CD14-positive monocyte (primary cell): ENCODE measurements at places on chromosomes 3 and 15.

DNA sequence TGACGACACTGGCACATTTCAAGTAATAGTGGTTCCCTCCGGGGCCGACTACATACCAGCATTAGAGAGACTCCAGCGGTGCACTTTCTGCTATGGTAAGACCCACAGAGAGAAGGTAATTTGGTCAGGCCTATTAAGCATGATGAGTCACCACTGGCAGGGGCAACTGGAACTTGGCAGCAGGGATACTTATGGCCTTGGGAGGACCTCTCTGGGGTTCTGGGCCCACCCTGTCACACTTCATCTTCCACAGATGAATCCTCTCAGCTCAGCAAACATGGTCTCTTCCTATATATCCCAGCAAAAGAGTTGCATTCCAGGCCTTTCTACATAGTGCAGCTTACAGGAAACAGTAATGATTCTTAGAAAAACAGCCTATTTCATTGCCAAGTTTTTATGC, 88.0 kb downstream of the PIK3R4 start:
- DNase-seq = no peak

DNA sequence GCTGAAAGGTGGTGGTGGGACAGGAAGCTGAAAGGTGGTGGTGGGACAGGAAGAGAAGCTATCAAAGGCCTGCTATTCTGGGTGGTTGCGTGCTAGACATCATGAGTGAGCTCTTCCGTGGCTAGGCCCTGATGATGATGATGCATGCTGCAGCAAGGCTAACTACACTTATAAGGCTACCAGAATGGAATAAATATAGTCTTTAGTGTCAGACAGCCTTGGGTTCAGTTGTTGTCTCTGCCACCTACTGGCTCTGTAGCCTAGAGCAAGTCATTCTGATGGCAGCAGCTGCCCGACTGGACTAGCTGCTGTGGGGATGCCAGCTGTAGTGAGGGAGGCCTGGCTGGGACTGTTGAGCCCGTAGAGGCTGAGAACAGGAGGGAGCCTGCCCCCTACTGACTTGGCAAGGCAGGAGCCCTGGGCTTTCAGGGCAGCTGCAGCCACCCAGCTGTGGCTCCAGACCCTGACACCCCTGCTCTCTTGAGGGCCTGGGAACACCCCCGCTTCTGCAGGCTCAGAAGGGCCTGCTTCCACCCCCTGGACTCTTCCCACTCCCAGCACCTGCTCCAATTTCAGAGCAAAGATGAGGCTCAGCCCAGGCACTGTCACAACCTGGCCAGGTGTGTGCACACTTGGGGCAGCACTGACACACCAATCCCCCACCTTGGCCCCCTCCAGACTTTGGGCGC, 21.4 kb upstream of the ZBED2 start:
- no peak for DNase-seq

GRCh38 chr15:98889930-98890695, 117.5 kb downstream of the PGPEP1L start:
- DNase-seq = no peak

DNA sequence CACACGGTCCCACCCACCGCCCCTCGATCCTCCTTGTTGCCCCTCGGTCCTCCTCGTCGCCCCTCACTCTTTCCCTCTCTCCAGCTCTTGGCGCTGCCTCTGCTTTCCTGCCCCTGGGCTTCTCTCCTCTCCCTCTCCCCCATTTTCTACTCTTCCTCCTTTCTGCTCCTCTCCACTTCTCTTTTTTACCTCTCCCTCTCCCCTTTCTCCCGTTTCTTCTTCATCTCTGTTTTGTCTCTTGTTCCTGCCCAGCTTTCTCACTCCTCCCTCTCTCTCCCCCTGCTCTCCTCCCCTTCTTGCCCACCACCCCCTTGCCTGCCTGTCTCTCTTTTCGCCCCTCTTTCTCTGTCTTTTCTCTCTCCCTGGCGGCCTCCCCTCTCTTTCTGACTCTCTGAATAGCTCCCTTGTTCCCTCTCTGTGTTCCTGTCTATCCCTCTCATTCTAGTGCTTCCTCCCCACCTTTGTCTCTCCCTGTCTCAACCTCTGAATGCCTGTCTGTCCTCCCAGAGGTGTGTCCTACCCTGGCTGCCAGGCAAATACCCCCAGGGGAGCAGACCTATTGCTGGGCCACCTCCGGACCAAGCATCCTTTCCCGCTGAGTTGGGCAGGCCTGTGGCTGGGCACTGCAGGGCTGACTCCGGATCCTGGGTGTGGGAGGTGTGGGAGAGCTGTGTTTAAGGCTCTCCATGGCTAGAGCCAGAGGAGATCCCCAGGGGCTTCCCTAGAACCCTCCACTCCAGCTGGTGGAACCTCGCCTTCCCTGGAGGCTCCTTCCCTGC, 41.0 kb downstream of the EPHB3 start:
- no peak for DNase-seq

GRCh38 chr3:50644561-50644960, 27.6 kb downstream of the MAPKAPK3 start:
- no peak for DNase-seq
